Activated CD8-positive, alpha-beta memory T cell treated with anti-CD3 and anti-CD28 coated beads, Interleukin-2, amount 50 U/mL, for 48 hours (primary cell): ENCODE measurements at places on chromosomes 12 and 14.

DNA sequence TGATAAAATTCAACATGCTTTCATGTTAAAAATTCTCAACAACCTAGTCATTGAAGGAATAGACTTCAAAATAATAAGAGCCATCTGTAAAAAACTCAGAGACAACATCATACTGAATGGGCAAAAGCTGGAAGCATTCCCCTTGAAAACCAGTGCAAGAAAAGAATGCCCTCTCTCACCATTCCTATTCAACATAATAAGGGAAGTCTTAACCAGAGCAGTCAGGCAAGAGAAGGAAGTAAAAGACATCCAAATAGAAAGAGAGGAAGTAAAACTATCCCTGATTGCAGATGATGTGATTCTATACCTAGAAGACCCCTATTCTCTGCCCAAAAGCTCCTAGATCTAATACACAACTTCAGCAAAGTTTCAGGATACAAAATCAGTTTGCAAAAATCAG, 52.9 kb downstream of the APOBEC1 start:
- no peak for DNase-seq

DNA sequence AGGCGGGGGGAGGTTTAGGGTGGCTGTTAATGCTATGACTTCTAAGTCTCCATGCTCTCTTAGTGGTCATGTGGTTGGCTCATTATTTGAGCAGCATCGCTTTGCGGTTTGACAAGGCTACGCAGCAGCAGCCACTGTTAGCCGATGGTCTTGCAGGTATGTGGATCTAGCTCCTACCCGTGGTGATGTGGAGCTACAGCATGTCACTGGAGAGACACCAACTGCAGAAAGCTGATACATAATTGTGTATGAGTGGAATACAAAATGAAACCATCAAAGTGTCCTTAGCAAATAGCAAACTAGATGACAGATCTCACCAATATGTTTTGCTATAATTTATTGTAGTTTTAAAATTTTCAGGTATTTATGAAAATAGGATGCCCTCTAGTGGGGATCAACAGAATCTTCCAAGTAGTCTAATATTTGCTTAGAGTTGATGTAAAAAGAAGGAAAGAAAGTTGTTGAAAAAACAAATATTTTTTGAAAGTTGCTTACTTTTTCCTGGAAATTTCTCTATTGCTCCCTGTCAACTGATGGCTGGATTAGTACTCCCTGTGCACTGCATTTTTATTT, 94.9 kb downstream of the NAV3 start:
- no peak for DNase-seq

DNA sequence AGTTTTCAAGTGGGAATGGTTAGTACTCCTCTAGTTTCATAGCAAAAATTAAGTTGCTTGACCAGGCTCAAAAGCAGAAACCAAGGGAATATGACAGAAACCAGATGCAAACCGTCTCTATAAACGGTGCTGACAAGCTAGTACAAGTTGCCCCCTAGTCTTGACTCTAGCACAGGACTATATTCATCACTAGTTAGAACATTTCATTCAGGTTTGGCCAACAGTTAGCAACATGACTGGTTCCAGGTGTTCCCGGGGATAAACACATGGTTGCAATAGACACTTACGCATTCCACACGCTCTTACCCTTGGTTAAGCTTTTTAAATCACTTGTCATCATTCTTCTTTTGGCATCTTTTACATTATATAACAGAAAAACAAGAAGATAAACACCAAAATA, 103.6 kb downstream of the SCFD1 start:
- DNase-seq = no peak

DNA sequence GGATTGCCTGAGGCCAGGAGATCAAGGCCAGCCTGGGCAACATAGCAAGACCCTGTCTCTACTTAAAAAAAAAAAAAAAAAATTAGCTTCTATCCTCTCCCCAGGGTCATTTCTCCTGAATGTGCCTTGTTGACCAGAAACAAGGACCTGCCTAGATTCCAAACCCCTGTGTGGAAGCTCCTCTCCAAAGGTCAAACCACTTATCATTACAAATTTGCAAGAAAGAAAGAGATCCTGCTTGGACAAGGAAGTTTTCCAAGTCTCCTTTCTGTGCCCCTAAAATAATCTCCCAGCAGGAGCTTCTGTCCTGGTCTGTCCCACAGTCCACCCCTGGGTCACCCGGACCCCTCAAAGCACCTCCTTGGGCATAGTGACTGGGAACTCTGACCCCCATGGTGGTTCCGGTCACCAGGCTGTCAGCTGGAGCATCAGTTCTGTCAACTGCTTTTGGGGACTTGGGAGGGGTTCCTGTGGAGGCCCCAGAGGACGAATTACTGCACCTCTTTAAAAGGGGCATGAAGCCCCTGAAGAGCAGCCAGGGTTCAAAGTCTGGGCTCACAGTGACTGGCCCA, 38.4 kb downstream of the ACTN1 start:
- no peak for DNase-seq

DNA sequence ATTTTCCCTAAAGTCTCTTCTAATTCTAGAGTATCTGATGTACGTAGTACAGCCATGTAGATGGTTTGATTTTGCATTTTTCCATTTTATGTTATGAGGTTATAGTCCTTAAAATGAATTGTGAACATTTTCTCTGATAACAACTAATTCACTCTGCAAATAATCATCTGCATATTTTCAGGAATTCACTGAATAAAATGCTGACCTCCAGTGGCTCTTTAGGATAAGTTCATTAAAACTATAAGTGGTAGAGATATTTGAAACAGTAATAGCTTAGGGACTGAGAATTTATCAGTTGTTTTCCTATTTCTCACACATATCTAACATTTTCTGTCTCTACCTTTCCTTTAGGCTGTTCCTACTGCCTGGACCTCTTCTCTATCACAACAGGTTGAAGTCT, 4.4 kb downstream of the MSRB3 start:
- DNase-seq = no peak

- DNase-seq = no peak
Measured at GRCh38 chr12:72543777-72544467, 271.8 kb downstream of the TRHDE start.

DNA sequence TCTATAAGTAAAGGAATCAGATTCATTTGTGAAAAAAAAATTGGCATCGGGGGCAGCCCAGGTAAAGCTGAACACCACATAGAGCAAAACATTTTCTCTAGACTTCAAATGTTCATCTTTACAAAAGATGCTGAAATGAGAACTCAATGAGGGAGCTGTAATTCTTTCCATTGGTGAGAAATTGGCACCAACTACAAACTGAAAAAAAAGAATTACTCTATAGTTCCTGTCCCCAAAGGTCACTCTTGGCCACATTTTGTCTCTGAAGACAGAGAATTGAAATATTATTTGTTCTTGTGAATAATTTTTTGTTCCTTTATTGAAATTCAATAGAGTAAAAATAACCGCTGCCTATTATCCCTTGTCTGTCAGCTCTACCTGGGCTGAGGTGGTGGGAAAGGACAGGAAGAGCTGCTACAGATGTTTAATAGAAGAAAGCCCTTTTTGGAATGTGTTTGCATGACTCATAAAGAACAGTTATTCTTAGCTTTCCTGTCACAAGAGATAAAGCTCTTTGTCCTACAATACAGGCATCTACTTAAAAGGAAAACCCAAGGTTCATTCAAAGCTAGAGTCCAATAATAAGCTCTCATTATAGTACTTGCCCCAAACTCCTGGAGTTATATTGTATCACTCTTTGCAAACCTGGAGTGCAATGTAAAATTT, 380.1 kb upstream of the KITLG start:
- no peak for DNase-seq
